Vagina (tissue), 2 donors: ENCODE measurements at places on chromosomes 13 and 19.

GRCh38 chr13:44752164-44752563 lies 176.0 kb upstream of the TSC22D1 start:
- no peak for DNase-seq

- DNase-seq = no peak
Measured at GRCh38 chr13:25929816-25930215, 122.0 kb downstream of the SHISA2 start.

- DNase-seq = no peak
Measured at GRCh38 chr13:79427265-79427664, 21.2 kb upstream of the RBM26 start.

DNA sequence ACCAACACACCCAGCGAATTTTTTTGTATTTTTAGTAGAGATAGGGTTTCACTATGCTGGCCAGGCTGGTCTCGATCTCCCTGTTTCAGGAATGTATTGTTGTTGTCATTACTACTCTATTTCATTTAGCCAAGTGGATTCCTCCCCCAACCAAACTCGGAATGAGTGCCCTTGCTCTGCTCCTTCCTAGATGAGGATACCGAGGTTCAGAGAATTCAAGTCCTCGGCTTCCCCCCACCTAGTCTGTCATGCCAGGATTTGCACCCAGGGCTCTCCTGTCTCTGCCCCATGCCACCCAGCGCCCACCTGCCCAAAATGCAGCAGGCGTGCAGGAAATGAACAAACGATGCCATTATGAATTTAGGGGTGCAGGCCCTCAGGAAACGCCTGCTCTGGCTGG lies 3.5 kb upstream of the SPACA4 start:
- no peak for DNase-seq

DNA sequence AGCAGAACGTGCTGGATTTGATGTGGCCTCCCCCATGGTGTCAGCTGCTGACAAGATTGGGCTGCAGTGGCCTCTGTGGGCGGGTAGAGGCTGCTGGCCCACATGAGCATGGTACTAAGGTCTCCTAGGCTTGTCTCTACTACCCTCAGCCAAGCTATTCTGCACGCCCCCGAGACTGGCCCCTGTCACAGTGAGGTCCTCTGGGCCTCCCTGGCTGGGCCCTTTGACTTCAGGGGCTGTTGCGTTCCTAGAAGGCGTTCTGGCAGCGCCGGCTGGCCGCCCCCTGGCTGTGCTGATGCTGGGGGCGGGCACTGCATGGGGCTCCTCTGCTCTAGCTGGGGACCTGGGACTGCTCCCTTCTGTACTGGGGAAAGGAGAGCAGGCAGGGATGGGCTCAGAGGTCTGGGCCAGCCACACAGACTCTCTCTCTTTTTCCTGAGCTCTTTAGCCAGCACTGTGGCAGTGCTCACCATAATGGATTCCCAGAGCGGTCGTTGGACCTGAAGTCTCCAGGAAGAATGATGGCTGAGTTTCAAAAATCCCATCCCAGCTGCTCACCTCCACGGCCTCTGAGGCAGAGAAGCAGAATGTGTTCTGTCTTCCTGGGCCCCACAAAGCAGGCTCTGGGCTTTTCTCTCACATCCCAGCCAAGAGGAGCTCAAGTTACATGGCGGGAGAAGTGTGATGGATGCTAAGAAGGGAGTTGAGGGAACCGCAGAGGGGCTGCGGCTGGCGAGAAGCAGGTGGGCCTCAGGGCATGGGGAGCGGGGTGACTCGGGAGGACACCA lies 32.3 kb downstream of the TSSK6 start:
- no peak for DNase-seq

GRCh38 chr19:23436318-23436717 lies 41.0 kb upstream of the ZNF91 start:
- DNase-seq = no peak

DNA sequence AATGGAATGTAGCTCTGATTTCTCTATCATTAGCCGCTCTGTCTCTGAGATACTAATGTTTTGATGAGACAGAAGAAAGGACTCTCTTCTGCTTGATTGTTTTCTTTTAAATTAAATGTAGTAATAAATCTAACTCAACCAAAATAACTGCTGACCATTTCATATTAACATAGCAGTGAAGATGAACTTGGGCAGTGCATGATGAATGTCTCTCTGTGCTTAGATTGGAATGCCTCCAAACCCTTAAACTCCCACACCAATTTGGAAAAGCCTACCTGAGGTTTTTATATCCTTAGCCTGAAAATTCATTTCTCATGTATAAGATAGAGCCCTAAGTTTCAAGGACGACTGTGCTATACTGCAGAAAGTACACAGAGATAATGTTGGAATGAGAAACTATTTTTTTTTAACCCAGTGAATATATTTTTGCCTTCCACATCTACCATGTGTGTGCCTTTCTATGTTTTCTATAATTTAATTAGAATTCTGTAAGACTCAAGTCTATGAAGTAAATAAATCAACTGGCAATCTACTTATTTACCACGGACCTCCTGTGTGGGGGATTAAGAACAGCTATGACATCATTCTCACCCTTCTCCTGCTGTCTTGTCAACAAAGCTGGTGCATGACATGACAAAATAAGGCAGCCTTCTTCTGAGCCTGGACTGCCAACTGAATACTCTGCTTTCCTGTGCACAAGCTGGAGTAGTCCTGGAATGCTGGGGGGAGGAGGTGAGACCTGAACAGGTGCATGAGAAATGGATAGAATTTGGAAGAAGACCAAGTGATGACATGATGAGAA lies 155.5 kb downstream of the FGF9 start:
- no peak for DNase-seq

DNA sequence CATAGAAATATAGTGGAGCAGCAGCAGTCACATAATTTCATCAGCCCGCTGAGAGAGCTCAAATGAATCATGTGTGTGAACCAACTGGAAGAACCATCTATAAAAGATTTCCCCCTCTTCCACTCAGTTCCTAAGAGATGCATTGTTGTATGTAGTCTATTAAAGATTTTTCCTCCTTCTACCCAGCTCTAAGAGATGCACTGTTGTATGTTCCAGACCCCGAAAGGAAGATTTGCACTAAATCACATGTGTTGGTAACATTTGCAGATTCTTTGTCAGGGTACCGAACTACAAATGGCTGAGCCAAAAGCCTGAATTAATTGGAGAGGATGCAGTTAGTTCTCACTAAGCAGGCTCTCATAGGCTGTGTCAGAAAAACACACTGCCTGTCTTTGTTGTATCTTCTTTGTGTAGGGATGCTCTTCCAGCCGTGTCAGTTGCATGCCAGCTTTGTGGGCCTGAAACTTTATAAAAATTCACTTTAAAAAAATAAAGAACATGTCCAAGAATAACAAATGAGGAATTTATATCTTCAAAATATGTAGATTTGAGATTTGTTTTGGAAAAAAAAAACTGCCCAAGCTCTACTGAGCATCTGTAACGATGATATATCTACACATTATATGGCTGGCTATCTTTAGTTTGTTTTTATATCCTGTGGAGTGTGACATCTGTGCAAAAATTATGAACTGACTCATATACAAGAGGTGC lies 223.1 kb downstream of the MZT1 start:
- DNase-seq = no peak

DNA sequence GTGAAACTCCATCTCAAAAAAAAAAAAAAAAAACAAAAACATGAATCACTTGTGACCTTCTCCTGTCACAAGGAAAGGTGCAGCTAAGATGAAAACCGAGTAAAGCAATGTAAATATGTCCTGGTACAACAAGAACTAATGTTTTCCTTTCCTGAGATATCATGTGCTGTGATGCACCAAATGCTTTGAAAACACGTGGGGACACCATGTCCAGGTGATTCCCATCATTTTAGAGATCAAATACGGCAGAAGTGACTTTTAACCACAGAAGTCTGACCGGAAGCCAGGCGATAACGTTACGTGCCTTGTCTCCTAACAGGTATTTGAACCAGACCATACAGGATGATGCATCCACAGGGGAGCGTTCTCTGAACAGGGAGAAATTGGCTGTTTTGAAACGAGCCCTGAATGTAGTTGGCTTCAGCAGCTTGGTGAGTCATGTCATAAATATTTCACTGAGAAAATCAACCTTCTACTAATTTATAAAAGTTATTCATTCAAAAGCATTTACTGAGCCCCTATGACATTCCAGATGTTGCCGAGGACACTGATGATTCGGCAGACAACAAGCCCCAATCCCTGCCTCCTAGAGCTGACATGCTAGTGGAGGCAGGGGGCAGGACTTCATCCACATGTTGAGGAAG lies 328.1 kb downstream of the MYO16 start:
- no peak for DNase-seq

DNA sequence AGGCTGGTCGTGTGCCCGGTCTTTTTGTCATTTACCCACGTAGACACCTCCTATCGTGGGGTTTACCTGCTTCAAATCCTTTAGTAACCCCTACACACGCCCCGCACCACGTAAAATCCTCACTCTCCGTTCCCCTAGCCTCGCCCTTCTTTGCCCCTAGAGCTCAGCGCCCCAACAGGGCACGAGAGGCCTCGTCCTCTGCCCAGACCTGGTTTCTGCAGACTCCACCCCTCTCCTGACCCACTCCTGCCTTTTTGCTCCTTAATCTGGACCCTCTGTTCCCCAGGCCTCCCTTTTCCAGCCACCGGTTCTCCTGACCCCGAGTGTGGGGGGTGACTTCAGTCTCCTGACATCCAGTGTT lies 412 bp downstream of the ZNF528 start:
- no peak for DNase-seq

DNA sequence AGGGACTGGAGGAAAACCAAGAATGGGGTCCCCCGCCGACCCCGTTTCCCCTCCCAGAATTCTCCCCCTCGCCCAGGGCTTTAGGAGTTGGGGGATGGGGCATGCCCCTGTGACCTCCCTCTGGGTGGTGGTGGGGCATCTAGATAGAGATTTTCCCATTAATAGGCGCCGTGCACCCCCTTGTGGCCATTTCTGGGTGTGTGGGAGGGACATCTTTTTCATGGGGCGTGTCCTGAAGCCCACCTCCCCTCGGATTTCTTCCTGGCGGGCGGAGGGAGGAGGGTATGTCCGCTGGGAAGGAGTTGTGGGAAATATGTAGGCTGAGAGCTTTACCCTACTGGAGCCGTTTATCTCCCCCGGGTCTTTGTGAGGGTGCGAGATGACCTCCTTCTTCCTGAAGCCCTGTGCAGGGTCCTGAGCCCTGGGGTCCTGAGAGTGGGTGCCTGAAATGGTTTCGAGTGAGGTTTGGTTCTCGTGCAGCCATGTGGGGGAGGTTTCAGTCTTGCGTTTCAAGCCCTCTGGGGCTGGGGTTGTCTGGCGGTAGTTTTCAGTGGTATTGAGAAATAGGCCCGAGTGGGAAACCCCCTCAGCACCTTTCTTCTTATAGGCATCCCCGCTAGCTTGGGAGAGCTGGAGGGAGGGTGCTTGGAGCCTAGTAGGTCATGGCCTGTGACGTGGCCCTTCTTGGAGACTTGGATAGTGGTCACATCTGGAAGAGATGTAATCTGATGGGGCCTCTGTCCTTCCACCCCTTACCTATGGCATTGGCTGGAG lies 1.0 kb downstream of the PRMT1 start:
- no peak for DNase-seq

DNA sequence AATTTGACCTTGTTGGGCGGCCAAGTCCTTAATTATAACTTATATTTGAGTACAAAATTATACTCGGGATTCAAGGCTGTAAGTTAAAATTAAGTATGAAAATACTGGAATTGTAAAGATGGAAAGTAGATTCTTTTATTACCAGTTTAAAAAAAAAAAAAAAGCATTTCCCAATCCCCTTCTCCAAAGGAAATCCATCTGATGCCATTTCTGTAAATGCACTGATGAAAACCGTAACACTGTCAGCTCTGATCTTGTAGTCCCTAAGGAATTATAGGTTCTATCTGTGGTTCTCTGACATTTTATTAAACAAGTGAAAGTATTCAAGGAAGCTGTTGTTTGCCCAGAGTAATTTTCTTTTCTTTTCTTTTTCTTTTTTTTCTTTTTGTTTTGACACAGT lies 41.6 kb upstream of the HNRNPA1L2 start:
- DNase-seq = no peak

- no peak for DNase-seq
Measured at GRCh38 chr19:38944981-38945506, 14.3 kb downstream of the MRPS12 start.

- DNase-seq = no peak
Measured at GRCh38 chr13:24194447-24194846, 33.9 kb downstream of the SPATA13 start.

DNA sequence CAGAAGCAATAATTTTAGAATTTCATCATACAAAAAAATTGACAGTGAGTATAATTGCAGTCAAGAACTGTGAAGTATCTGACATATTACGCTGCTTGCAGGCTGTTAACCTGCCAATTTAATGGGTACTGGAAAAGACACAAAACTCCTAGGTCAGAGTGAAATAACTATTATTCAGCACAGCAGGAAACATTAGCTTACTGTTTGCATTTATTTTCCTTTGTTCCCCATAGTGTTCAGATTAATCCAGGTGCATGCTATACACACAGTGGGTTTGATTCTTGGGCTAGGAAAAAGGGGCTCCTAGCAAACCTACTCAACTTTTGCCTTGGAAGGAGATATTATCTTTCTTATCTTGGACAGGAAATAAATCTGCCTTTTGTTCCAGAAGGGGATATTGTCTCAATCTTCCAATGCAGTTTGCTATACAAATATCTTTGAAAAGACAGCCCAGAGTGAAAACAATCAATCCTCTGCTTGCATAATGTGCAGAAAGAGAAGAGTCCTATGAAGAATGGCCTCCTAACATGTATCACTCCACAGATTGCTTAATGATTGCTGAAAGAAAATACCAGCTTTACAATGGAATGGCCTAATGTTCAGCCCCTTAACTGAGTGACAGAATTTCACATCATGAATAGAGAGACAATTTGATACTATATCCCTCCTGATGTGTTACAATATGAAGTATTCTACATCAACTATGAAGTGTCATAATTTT lies 443.4 kb downstream of the TBC1D4 start:
- DNase-seq = no peak

GRCh38 chr19:35732540-35733179 lies 9.6 kb downstream of the IGFLR1 start:
- DNase-seq = no peak

GRCh38 chr13:106089261-106089980 lies 446.0 kb downstream of the EFNB2 start:
- no peak for DNase-seq

- no peak for DNase-seq
Measured at GRCh38 chr13:75934889-75935288, 298.8 kb downstream of the LMO7 start.

DNA sequence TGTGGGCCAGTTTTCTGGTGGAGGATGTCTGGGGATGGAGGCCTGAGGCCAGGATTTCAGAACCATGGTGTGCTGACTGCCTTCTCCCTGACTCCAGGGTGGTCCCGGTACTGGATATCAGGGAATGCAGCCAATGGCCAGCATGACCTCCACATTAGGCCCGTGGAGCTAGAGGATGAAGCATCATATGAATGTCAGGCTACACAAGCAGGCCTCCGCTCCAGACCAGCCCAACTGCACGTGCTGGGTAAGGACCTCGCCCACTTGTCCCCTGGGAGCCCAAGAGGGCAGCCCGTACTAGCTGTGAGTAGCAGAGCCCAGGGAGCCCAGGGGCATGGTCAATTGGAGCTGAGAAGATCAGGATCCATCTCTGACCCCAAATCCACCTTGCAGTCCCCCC lies 1.6 kb downstream of the KIRREL2 start:
- no peak for DNase-seq
